ENCODE measurements at places on chromosomes 4 and X.

DNA sequence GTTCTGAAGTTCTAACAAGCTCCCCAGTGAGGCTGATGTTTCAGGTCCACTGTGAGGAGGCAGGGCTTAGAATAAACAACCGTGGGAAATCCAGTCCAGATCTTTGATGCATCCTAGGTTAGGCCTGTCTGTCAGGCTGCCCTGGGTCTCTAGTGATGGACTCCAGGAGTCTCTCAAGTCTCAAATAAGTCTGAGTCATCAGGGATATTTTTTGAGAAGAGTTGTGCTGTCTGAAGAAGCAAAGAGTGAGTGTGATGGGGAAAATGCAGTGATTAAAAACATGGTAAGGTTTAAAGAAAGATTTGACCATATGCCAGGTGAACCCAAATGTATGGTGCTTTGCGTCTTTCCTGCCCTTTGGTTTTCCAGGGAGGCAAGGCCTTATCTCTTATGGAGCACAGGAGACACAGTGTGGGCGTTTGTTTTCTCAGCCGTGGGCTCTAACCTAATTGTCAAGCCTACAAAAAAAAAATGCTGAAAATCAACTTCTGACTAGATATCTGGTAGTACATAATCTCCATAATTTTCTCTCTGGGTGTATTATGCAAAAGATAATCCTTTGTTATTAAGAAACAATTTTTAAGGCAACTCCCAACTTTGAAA, 100.7 kb downstream of the PTTG2 start:
- DNase-seq = no peak

DNA sequence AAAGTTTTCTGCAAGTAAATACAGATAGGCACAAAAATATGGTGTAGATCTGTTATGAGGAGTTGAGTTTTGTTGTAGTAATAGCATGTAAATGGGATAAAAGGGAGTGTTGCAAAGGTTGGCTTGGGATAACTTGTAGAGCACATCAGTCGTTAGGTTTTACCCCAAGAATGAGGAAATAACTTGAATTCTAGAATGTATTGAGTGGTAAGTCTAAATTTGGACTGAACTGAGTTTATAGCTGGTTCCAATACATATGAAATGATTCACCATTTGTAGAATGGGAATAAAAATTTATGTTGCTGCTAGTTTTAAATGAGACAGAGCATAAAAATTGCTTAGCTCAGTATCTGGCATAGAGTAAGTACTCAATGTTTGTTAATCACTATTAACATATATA, 719.2 kb downstream of the FSTL5 start:
- DNase-seq = no peak

GRCh38 chrX:82125103-82125502, 923.2 kb downstream of the SH3BGRL start:
- DNase-seq = no peak

DNA sequence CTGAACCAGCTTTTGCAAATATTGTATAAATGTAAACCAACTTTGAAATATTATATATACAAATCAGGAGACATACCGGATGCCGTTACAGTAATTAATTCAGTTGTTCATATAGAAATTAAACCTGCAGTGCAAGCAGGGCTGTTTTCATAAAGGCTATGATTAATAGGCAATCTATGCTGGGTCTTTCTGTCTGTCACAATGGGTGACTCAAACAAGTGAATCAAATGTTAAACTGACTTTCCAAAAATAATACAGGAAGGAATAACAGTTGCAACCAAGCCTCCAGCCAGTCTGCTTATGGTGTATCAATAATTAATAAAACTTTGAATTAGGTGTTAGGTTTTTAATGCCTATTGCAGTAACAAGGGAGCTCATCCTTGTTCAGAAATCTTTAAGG, 43.9 kb downstream of the GABRB1 start:
- no peak for DNase-seq

DNA sequence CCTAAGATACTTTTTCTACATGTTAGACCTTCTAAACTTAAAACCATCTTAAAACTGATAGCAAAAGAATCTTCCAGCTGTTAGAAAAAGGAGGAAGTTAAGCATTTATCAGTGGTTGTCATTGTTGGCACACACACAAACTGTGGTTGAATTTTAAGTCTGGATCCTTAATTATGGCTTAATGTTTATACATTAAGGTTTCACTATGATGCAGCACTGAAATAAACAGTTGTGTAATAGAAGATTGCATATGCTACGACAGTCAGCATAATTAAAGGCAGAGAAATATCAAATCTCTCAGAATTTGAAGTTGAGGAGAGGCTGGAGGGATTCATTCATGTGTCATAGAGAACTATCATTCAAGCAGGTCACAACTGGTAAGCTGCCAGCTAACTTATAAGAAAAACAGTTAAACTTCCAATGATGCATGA, 32.3 kb downstream of the ADGRA3 start:
- no peak for DNase-seq

- DNase-seq = no peak
These were observed 49.5 kb upstream of the MAN2B2 start for GRCh38 chr4:6525474-6525873.

DNA sequence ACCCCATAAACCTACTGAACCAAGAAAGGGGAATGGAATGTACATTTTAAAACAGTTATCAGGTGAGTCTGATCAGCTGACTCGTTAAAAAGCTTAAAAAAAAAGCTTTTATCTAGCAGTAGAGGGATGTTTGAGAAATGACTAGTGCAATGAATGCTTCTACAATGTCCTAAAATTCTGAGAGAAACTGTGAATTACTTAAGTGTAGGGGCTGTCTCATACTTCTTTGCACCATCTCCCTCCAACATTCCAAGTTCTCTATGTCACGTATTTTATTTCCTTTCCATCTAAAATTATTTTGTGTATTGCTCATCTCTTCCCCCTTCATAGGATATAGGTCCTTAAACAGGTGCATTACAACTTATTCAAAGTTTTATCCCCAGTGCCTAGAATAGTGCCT, 11.9 kb upstream of the AREG start:
- no peak for DNase-seq

- DNase-seq = no peak
These were observed 24.5 kb upstream of the TAPT1 start for GRCh38 chr4:16250661-16251365.

GRCh38 chr4:40283413-40283812, 51.7 kb upstream of the CHRNA9 start:
- no peak for DNase-seq

DNA sequence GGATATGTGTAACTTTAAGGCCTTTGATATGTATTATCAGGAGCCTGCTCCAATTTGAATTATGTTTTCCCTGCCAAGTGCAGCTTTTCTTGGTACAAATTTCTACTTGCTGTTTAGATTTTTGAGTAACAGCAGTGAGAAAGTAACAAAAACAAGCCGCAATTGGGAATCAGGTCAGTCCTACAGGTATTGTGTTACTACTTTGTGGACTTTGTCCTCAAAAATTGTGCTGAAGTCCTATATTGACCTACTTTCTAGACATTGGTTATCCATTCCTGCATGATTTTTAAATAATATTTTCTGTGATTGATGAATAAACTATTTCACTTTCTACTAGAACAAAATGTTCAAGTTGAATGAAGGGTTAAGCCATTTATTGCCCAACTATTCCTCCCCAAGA, 5.7 kb downstream of the CDKN2AIP start:
- DNase-seq = no peak

DNA sequence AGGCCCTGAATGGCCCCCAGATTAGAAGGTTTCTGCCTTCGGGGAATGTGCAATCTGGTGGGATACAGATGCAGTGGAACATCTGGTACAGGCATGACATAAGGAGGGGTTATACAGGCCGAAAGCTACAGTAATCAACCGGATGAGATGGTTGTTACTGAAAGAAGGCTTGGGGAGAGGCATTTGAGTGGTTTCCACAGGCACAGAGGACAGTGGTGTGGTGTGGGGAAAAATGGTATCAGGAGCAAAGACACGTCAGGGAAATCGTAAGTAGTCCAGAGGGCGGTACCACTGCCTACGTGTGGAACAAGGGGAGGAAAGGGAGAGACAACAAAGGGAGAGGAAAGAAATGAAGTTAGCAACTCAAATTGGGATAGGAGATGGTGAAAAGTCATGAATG, 3.0 kb downstream of the PDLIM3 start:
- no peak for DNase-seq

GRCh38 chr4:111639876-111640275, 505.4 kb upstream of the FAM241A start:
- no peak for DNase-seq

DNA sequence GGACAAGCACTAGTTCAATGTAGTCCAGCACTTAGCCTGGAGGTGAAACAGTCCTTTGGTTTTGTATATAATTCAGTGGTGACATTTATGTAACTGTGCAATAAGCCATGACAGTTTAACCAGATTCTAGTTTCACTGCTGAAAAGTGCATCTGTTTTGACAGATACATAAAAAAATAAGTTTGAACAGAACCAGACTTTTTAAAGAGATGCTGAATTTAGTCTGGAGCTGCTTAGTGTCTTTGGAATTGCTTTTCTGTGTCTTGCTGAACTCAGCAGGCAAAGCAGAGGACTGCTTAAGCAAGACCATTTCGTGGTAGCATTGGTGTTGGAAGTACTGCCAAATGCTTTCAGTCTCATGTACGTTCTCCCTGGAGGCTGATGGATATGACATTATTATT, 393.5 kb downstream of the MAPK10 start:
- no peak for DNase-seq

DNA sequence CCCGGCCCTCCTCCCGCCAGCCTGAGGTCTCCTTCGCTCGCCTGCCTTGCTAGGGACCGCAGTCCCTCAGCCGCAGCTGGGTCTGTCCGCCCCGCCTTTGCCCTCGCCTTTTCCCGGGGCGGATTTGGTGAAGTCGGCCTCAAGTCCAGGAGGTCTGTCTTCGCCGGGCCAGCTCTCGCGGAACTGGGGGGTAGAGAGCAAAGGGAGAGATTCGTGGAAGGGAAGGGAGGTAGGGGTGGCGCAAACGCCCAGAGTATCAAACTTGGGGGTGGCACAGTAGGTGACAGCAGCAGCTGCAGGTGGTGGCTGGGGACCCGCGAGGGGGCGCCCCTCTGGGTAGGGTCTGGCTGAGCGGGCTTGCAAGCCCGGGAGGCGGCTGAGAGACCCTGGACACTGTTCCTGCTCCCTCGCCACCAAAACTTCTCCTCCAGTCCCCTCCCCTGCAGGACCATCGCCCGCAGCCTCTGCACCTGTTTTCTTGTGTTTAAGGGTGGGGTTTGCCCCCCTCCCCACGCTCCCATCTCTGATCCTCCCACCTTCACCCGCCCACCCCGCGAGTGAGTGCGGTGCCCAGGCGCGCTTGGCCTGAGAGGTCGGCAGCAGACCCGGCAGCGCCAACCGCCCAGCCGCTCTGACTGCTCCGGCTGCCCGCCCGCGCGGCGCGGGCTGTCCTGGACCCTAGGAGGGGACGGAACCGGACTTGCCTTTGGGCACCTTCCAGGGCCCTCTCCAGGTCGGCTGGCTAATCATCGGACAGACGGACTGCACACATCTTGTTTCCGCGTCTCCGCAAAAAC, at the start of gene NPY2R:
Gene NPY2R, plus strand, starts transcription at position 379 of the 797 bp plus-strand sequence. CDS start 5,304 bp downstream, outside the sequence.
- no peak for DNase-seq

- no peak for DNase-seq
These were observed 99.8 kb upstream of the RAI2 start for GRCh38 chrX:17960891-17961290.

DNA sequence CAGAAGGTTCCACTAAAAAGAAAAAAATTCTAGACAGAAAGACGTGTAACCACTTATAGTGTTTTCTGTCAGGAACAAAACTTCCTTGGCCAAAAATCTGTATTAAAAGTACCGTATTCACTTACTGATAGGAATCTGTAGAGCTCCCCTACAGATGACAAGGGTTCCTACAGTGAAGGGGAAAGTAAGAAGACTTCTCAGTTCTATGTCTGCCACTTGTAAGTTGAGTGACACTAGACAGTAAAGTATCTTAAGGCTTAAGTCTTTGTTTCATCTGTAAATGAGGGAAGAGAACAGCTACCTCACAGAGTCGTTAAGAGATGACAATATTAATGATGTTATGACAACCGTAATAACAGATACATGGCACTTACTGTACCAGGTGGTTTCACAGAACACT, 3.3 kb downstream of the COQ2 start:
- DNase-seq = no peak

GRCh38 chr4:161704040-161704439, 459.8 kb downstream of the FSTL5 start:
- no peak for DNase-seq

- DNase-seq = peak; percentile 2
These were observed 138.9 kb upstream of the INPP4B start for GRCh38 chr4:142984871-142985585.

GRCh38 chr4:35730414-35730813, 513.9 kb downstream of the ARAP2 start:
- DNase-seq = no peak

Measured in NCI-H2171 treated with DMSO at 0.1 percent for 48 hours (cell line).